Stimulated activated CD4-positive, alpha-beta T cell treated with anti-CD3 and anti-CD28 coated beads, TNF-alpha, amount 100 ng/mL, for 1 hour (primary cell): ENCODE measurements at places on chromosomes 7 and 10.

DNA sequence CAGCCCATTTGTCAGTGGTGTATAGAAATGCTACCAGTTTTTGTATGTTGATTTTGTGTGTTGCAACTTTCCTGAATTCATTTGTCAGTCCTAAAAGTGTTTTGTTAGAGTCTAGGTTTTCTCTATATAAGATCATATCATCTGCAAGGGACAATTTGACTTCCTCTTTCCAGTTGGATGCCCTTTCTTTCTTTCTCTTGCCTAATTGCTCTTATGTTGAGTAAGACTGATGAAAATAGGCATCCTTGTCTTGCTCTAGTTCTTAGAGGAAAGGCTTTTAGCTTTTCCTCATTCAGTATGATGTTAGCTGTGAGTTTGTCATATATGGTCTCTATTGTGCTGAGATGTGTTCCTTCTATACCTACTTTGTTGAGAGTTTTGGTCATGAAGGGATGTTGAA is 161.7 kb upstream of the TPK1 start:
- DNase-seq = no peak

- no peak for DNase-seq
Measured at GRCh38 chr10:110421512-110422138, 76.1 kb upstream of the DUSP5 start.

GRCh38 chr10:20659225-20659624 is 237.9 kb downstream of the NEBL start:
- DNase-seq = no peak

DNA sequence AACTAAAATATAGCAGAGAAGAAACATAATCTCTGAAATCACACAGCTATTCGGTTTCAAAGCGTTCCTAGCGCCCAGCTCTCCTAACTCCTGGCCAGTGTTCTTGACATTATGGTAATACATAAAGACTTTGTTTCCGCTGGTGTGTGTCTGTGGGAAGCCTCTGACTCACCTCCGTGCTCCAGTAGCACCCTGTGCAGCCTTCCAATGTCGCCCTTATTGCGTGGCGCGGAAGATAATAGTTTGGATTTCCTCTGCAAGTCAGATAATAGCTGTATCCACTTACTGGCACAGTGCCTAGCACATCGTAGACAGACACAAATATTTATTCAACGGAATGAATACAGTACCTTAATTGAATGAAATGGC is 570 bp downstream of the BMS1 start:
- no peak for DNase-seq

DNA sequence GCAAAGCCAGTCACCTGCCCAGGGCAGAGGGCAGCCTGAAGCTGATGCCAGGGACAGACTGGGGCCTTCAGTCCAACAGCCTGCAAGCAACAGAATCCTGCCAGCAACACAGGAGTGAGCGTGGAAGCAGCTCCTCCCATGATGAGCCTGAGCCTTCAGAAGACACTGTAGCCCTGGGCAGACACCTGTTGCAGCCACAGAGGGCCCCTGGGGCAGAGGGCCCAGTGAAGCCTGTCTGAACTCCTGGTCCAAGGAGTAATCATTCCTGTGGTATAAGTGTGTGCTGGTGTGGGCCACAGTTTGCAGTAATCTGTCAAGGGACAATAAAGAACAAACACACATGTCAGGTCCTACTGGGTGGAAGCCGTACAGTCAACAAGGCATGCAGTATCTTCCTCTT is 2.9 kb upstream of the PFKP start:
- DNase-seq = no peak

- DNase-seq = no peak
Measured at GRCh38 chr10:62831346-62831745, 15.2 kb upstream of the EGR2 start.

- DNase-seq = no peak
Measured at GRCh38 chr10:62053860-62054259, 152.4 kb downstream of the ARID5B start.

DNA sequence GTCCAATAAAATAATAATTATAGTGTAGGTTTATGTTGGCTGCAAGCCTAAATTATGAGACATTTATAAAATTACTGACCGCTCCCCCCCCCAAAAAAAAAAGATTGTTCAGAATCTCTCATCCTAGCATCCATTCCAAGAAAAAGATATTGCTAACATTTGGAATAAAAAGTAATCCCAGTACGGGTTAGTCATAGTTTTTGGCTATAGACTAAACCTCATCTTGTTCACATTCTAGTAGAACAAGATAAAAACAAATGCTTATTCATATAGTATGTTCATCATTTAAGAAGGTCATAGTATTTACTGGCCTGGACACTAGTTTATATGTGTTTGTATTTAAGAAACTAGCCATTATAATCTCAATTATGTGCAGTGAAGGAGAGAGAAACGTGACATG is 44.0 kb downstream of the ADK start:
- DNase-seq = no peak

- no peak for DNase-seq
Measured at GRCh38 chr7:89334797-89335196, 539.3 kb upstream of the TEX47 start.

DNA sequence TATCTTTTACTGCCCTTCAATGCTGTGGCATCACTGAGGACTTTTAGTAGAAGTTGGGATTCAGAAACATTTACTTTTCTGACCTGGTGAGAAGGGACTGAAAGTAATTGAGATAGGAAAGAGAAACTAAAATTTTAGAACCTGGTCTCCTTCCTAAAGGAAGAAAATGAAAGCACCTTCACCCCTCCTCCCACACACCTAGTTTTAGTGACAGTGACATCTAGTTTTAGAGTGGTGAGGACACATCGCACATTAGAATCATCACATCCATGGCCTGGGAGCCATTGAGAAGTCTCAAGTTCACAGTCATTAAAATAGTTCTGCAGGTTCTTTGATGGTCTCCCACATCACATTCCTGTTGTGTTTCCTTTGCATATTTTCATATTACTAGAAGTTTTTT is 16.1 kb downstream of the TAS2R41 start:
- DNase-seq = no peak

DNA sequence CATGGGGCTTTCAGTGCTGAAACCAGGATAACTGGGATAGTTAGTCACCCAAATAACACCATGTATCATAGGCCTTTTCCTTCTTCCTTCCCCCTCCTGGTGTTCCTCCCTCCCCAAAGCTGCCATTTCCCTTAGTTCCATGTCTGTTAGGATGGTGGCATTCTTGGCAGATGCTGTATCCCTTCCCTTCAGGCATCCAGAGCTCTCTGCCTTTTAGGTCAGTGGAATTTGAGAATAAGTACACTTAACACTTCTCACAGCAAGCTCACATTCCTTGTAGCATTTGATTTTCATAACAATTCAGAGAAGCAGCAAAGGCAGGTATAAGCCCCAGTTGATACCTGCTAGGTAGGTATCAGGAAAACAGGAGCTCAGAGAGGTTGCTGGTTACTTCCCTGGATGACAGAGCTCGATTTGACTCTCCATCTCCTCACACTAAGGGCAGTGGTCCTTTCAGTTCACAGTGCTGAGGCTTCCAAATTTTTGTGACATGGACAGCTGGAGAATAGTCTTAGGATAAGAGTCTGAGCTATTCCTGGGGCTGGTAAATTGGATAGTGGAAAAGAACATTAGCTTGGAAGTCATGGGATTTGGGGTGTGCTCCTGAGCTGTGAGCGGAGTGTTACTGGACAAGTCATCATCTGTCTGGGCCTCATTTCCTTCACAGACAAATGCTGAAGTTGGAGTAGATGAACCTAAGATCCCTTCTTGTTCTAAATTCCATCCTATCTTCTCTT is 108.7 kb upstream of the RHOBTB1 start:
- no peak for DNase-seq

DNA sequence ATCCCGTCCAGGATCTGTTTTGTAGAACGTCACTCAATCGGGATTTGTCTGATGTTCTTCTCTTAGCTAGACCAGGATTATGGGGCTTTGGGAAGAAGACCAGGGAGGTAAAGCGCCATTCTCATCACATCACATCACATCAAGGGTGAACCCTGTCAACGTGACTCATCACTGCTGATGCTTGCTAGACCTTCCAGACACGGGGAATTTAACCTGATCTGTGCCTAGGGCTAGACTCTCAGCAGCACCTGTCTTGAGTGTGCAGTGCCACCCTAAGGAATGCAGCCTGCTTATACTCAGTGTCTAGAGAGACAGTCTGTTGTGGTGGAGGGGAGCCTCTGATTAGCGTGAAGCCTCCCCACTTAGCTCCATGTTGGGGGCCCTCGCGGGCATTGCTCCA is 678.6 kb upstream of the FOXK1 start:
- no peak for DNase-seq

GRCh38 chr10:120508393-120508792 is 51.4 kb downstream of the PLPP4 start:
- DNase-seq = no peak

DNA sequence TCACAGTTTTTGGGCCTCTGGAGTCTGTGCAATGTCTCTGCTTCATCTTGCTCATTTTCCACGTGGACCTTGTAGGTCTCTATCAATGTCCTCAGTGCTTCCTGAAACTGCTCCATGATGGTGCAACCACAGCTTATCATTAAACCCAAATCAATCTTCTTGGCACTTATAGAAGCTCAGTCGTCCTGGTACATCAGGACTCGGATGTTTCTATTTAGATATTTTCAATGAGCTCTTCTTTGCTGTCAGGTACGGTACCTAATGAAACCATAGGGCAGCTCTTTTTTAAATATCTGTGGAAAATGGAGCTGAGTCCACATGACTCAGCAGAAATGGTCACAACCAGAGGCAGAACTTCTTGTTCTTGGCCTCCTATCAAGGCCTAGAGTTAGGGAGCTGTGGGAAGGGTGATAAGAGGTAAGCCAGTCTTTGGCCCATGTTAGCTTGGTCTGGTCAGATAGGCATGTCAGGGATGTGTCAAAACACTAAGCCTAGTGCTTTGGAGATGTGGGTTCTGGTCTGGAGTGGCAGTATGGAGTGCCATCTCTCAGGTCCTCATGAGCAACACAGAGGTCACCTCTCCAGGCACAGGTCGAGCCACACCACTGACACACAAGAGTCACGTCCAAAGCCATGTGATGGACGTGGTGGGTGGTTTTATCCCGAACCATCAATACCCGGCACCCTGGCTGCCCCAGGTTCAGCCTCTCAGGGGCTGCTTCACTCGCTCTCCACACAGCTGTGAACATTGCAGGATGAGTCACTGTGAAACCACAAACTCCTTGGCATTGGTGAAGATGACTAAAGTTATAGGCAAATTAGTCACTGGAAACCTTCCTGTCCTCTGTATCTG is 87.0 kb downstream of the TBXAS1 start:
- peak; percentile 27 for DNase-seq

DNA sequence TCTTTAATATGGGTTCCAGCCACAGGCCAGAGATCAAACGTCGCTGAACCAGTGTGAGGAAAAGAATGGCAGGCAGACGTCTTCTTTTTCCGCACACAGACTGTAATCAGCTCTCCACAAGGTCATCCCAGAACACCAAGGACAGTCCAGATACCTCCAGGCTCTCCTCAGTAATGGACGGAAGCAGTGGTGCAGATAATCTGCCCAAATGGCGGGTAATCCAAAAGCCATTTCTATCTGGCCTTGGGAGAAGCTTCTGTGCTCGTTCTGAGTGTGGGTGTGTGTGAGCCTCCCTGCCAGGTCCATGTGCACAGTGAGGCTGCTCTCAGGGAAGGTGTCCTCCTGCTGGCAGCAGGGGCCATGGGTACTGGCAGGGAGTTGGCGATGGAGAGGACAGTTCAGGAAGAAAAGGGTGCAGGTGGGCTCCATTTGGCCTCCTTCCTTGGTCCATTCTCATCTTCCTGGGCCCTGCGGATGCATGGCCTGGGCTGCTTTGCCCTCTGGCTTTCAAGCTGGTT is 15.6 kb upstream of the TEX36 start:
- DNase-seq = no peak

DNA sequence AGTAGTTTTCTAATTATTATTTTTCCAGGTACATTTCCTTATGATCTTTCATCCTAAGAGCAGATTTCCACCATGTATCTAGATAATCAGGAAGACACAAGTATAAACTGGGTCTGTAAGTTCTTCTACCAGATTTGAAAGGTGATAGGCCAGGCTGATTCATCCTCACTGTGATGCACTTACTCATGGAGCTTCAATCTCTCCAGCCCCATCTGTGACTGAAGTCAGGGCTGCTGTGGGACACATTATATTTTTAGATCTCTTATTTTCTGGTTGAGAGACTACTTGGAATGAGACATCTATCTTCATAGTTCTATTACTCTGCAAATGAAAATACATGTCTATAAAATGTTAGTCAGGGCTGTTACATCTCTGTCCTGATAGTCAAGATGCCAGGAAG is 85.5 kb upstream of the SLC25A13 start:
- no peak for DNase-seq

- DNase-seq = no peak
Measured at GRCh38 chr7:34220506-34221185, 315.3 kb downstream of the BMPER start.

DNA sequence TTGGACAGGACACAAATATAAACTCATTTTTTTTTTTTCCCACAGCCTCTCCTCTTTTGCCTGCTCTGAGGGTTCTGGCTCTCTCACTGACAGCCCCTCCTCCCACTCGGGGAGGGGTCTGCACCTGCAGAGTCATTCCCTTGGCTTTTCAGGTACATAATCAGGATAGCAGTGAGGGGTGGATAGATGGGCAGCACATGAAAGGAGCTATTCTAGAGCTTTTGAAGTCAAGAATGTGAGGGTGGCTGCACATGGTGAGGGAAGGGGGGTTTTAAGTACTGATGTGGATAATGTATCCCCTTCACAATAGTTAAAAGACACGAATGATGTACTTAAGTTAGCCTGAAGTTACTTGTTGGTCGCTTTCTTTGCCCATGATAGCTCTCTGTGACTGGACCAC is 76.2 kb downstream of the CFAP58 start:
- DNase-seq = no peak

GRCh38 chr10:34241226-34242000 is 573.7 kb downstream of the PARD3 start:
- no peak for DNase-seq

- DNase-seq = no peak
Measured at GRCh38 chr10:53899463-53900160, 901.4 kb downstream of the PCDH15 start.

GRCh38 chr10:12902135-12902572 is 99.4 kb downstream of the CCDC3 start:
- no peak for DNase-seq

- DNase-seq = no peak
Measured at GRCh38 chr7:8056439-8056838, 87.8 kb downstream of the GLCCI1 start.

DNA sequence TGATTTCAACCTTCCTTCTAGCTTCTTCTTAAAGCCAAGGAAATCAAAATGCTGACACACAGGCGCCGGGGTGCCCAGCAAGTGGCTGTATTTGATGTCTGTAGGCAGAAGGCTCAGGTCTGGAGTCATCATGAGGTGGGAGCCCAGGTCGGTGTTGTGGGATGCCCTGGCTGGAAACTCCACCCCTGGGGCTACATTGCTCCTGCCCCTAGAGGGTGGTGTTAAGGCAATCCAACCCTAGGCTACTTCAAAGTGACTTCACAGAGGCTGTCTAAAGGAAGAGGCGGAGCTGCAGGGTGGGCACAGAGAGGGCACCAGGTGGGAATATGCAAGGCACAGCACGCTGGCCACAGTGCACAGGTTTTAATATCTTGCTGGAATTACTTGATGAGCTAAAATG is 200.9 kb downstream of the ADAM12 start:
- DNase-seq = no peak
